ENCODE measurements at places on chromosomes 16 and 17. TPM values are rescaled to one million over a fixed set of nuclear protein-coding genes. Genes with fewer than 3 reads are reported as not detected.

ZMYND15 gene
- not detected for total RNA-seq

TAC4 gene
- total RNA-seq = not detected

HYDIN gene
- not detected for total RNA-seq

FZD2 gene
- total RNA-seq = 2.4 TPM

- DNase-seq = peak; percentile 80
These were observed 16.7 kb downstream of the GNGT2 start for GRCh38 chr17:49193513-49194296.

RAB40C gene
- 5.9 TPM for total RNA-seq

MAP2K6 gene
- 95.6 TPM for total RNA-seq

CXCL16 gene
- 2.2 TPM for total RNA-seq

- DNase-seq = peak; percentile 76
These were observed 13.4 kb downstream of the NATD1 start for GRCh38 chr17:21239680-21240368.

MYH1 gene
- not detected for total RNA-seq

GRCh38 chr17:42520540-42520951, 15.5 kb upstream of the NAGLU start:
- DNase-seq = peak; percentile 60
